ENCODE measurements at places on chromosomes 5 and 9.

GRCh38 chr5:109690242-109690974 is 681 bp downstream of the MAN2A1 start:
- no peak for DNase-seq

DNA sequence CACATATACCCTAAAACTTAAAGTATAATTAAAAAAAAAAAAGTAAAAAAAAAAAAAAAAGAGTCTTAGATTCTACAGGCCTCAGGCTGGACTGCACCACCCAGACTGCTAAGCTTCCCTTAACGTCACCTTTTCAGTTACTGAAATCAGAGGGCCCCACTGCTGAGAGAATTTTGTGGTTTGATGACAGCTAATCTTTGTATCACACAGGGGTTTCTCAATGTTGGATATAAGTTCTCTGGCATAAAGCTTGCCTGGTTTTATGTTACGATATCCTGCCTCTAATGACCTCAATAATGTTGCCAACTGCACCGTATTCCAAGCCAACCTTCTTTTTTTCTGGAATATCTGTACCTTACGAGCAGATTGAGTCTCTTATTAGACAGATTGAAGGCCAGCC is 43.1 kb upstream of the C6 start:
- no peak for DNase-seq

DNA sequence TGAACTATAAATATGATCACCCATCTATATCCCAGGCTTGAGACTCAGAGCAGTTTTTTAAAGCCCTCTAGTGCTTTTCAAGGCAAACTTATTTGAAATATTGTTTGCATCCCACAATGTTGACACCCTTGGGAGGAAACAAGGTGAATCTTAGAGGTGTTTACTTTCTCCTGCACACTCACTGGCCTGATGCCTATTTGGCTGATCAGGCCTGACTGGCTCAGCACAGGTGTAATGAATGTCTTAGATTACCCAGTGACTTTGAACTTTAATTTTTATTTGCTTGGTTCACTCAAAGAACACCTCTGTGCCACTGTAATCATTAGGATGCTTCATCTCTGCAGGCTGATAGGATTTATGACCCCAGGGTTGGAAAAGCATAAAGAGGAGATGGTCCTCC is 158.3 kb downstream of the KCTD16 start:
- no peak for DNase-seq

GRCh38 chr5:140225396-140225795 is 50.4 kb downstream of the CYSTM1 start:
- no peak for DNase-seq

- peak; percentile 9 for DNase-seq
These were observed 116.1 kb upstream of the ACTBL2 start for GRCh38 chr5:57598756-57599155.

DNA sequence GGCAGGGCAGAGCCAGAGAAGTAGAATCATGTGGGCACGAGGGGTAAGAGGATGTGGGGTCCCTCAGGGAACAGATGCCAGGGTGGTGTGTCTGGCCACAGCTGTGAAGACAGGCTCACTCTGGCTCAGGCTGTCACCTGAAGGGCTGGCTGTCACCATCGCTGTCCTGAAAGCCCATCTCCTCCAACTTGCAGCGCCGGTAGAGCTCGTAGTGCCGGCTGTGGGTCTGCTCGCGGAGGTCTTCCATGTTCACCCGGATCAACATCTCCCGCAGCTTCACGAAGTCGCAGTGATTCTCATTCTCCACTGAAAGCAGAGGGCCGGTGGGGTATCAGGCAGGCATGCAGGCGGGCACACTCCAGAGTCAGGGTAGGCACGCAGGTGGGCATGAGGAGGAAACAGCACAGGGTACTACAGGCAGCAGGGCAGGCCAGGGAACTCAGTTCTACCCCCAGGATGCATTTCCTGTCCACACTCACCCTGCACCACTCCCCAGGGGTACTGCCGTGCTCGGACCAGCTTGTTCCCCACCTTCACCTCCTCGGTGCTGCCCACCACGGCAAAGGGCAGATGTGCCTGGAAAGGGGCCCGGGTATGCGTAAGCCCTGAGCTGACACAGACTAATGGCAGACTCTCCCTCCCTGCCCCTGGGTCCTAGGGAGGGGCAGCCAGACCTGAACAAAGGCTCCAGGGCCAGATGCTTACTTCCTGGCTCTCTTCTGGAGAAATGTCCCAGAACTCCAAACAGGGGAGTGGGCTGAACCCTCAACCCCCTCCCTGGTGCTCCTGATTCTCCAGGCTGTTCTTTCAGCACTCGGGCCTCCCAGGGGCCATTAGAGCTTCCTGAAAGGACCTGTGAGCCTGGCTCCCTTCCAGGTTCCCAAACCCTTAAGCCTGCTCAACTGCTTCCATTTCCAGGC is 14.4 kb downstream of the CCNI2 start:
- DNase-seq, result no peak

DNA sequence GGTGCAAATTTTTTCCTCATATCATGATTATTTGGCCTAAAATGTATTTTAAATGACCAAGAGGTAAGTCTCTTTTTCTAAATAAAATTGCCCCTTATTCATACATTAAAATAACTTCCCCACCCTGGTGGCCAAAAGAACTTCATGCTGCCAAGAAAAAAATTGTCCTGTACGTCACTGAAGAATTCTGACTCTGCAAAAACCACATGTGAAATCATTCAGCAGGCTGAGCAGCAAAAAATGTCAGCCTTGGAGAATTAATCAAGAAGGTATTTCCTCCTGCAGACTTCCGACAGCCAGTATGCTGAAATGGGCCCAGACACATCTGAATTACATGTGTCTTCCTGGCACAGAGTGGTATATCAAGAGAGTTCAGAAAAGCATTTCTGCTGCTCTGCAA is 94.6 kb upstream of the HMHB1 start:
- DNase-seq, result no peak

- no peak for DNase-seq
These were observed 333.3 kb downstream of the MAT2B start for GRCh38 chr5:163838738-163839137.

GRCh38 chr5:60514152-60514551 is 185.8 kb downstream of the DEPDC1B start:
- DNase-seq, result no peak

DNA sequence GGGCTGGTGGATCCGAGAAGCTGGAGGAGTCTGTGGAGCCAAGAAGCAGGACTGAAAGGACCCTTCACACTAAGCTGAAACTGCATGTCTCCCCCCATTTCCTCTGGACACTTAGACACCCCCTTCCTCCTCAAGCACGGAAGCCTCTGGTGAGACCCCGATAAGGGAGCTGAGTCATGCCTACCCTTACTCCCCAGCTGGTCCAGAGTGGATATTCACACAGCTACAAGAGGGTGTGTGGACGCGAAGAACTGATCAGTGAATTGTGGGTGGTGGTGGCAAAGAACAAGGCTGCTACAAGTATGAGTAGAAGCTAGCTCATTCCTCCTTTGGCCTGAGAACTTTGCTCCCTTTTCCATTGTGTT is 4.3 kb downstream of the TLN1 start:
- DNase-seq, result no peak

DNA sequence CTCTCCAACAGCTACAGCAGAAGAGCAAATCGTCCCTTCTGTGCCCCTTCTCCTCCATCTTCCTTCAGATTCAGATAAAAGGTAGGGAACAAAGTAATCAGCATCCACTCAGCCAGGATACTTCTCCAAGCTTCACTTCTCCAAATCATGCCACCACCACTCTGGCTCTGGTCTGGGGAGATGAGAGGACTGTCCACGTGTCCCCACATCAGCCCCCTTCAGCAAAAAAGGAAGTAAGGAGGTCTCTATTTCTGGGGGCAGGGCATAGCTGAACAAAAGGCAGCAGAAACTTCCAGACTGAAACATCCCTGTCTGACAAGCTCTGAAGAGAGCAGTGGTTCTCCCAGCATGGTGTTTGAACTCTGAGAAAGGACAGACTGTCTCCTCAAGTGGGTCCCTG is 116.9 kb downstream of the C5orf15 start:
- DNase-seq, result no peak

DNA sequence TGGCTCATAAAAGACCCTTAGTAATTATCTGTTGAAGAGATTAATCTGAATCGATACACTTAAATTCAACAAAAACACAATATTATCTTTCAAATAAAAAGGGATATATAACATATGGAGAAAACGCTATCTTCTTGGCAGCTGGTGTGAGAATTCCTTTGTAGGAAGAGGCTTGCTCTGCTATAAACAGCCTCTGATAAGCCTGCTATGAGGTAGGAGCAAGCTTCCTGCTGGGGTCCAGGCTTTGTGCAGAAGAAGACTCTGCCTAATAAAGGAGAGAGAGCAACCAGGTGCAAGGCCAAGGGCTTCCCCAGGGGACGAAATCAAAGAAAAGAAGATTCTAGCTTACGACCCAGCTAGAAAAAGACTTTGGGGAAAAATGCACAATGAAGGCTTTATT is 43.3 kb upstream of the SSBP2 start:
- DNase-seq, result no peak

DNA sequence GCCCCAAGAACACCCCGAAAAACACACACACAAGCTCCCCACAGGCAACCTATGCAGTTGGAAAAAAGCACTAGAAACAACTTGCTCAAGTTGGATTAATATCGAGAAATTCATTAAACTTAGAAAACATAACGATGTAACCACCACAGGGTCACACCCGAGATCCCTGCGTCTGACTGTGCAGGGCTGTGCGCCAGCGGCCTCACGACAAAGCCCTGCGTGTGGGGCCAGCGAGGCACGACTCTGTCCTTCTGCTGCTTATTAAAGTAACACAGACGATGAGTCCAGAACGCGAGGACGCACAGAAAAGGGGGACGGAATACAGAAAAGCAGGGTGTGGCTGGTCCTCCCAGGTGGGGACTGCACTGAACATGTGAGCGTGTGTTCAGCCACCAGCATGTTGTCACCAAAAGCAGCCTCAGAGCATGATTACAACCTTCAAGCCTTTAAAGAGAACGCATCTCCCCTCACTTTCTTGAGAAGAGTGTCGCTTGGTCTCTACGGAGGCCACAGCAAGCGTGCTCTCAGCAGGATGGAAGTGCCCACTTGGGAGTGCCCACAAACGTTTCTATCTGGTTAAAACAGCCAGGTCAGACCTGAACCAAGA is 14.4 kb downstream of the SLC12A7 start:
- DNase-seq, result no peak

DNA sequence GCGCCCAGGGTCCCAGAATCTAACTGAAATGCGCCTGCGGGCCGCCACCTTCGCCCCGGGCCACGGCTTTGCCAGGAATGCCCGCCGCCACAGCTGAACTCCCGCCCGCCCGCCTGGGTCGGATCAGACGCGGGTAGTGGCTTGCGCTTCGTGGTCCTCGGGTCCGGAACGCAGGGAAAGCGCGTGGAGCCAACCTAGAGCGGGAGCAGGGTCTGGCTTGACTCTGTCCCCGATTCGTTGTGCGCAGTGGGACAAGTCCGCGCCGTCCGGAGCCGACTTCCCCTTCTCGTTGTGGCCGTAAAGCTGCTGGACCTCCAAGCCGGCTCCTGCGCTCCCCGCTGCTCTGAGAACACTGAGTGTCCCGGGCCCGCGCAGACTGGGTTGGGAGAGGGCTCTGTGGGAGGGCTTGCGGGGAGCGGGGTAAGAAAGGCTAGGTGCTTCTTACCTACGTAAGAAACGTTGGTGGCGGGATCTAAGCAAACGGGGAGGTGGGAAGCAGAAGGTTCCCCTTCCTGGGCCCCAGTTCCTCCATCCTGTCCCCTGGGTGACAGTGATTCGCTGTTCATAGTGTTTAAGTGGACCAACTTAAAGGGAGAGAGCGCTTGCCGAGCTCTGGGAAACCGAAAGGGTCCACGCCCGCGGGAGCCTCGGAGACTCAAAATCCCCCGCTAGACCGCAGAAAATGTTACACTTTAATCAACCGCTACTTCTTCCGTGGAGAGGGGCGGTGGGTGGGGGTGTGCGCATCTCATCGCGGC is 4.4 kb upstream of the FOXE1 start:
- no peak for DNase-seq

DNA sequence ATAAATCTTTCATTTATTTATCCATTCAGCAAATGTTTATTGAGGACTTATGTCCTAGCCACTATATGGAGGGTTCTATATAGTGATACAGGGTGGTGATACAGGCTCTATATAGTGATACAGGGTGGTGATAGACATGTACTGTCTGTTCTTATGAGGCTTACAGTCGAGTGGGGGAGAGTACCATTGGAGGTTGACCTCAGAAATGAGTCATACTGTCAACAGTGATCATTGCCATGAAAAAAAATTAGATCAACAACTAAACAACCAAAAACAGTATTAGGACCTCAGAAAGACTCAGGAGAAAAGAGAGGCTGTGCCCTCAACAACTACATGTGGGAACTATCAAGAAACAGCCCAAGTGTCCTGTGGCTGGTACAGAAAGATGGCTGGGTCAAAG is 22.0 kb downstream of the PAPPA start:
- DNase-seq, result no peak

- DNase-seq, result no peak
These were observed 206.4 kb downstream of the AOPEP start for GRCh38 chr9:94932652-94933510.

DNA sequence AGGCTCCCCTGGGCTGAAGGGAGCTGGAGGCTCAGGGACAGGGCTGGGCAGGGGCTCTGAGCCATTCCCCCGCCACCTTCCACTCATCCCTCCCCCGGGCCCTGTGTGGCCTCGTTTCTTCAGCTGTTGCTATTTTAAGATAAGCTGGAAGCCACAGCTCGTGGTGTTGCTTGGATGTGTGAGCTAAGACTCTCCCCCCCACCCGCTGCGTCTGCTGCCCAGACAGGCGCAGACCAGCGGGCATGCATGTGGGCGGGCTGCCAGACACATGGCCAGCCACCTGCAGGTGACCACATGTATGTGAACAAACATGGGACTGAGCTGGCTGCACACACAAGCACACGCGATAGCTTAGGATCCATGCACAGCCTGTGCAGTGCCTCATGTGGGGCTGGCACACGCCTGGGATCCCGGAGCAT is 8.7 kb downstream of the SNCB start:
- DNase-seq, result no peak

DNA sequence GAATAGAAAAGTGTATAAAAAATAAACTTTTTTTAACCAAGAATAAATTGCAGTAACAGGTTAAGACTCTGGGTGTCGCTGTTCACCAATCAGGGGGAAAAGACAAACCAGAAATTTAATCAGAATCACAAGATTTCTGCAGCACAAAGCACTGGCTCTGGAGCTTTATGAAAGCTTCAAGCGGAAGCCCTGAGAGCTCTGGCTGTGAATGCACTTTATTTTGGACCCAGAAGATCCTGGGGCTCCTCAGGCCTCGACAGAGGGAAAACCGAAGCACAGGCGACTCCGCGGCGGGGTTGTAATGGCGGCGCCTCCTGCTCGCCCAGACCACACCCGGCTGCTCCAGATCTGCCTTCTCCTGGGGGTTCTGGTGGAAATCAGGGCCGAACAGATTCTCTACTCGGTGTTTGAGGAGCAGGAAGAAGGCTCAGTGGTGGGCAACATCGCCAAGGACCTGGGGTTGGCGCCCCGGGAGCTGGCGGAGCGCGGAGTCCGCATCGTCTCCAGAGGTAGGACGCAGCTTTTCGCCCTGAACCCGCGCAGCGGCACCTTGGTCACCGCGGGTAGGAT is at the start of gene PCDHGA4:
PCDHGA4 (plus strand) TSS at position 122 of the 570 bp plus-strand sequence; CDS start at position 209, 87 bp downstream.
- DNase-seq, result no peak

- DNase-seq, result no peak
These were observed 62.7 kb downstream of the RAB14 start for GRCh38 chr9:121138973-121139372.
